ENCODE measurements at places on chromosomes 13 and 19.

GRCh38 chr13:48562296-48563066 lies 29.6 kb upstream of the RCBTB2 start:
- no peak for DNase-seq

GRCh38 chr13:113398963-113399754 lies 35.2 kb upstream of the GRTP1 start:
- no peak for DNase-seq

- DNase-seq = peak; percentile 45
Observed at GRCh38 chr13:44040070-44040817, 160.5 kb downstream of the LACC1 start.

- DNase-seq = no peak
Observed at GRCh38 chr13:44833139-44833538, 156.1 kb downstream of the NUFIP1 start.

DNA sequence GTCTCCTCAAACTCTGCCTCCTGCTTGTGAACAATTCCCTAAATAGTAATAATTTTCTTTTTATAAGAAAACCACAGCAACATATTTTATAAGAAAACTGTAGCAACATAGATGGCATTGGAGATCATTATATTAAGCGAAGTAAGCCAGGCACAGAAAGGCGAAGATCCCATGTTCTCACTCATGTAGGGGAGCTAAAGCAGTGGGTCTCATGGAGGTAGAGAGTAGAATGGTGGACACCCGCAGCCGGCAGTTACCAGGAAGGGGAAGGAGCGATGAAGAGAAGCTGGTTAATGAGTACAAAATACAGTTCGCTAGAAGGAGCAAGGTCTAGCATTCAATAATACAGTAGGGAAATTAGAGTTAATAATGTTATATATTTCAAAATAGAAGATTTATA lies 42.9 kb downstream of the CRYL1 start:
- DNase-seq = no peak

- DNase-seq = no peak
Observed at GRCh38 chr13:41909506-41909905, 51.4 kb downstream of the VWA8 start.

DNA sequence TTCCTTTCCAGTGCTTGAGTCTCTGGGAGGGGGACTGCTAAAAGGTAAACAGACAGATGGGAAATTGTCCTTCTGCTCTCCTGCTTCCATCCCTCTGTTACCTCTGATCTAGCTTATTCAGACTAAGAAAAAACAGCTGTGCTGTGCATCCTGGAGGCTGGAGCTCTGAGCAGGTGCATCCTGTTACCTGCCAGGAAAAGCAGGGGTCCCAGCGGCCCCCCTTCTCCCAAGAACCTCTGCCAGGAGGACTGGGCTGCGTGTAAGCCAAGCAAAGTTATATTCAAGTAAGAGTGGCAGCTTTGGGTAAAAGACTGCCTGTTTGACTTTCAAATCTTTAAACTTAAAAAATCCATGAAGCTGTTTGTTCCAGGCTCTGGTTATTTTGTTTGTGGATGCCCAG lies 75.1 kb downstream of the C13orf42 start:
- no peak for DNase-seq

DNA sequence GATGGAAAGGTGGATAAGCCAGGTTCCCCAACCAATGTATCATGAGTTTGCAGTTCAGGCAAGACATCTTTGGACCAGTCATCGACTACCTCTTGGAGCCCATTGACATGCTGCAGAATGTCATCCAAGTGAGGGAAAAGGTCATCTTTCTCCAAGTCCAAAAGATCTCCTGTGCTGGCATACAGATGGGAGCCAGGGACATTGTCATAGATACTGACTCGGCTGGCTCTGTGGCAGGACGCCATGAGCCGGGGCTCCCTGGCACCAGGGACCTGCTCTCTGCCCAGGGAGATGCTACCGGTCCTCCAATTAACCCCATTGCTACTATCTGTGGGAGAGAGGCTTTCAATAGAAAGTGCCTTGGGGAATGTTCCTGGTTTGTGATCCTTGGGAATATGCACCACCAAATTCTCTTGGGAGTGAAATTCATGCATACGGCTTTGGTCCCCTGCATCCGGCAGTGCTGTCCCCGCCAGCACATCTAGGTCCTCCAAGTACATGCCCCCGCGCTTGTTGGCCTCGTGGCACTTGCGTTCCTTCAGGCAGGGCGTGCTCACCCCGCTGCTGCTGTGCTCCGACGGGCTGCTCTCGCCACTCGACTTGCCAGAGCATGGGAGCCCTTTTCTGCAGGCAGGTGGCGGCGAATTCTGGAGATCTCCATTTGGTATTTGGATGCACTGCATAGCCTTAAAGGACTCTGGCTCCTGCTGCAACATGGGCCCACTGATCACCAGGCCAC lies 113.0 kb downstream of the KL start:
- DNase-seq = no peak

DNA sequence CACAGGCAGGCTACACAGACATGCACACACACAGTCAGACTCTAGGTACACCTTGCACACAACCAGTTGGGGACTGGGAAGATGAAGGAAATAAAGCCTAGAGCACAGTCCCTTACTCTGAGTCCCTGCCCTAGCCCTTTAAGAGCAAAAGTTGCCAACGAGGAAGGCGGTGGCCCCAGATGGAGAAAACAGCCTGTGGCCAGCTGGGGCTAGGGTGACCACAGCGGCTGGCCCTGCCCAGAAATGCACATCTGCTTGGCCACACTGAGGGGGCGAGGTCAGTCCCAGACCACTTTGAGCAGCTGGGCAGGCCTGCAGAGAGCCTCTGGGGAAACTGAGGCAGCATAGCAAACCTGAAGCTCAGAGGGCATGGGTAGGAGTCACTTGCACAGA lies 52.3 kb downstream of the PTPRS start:
- DNase-seq = no peak

DNA sequence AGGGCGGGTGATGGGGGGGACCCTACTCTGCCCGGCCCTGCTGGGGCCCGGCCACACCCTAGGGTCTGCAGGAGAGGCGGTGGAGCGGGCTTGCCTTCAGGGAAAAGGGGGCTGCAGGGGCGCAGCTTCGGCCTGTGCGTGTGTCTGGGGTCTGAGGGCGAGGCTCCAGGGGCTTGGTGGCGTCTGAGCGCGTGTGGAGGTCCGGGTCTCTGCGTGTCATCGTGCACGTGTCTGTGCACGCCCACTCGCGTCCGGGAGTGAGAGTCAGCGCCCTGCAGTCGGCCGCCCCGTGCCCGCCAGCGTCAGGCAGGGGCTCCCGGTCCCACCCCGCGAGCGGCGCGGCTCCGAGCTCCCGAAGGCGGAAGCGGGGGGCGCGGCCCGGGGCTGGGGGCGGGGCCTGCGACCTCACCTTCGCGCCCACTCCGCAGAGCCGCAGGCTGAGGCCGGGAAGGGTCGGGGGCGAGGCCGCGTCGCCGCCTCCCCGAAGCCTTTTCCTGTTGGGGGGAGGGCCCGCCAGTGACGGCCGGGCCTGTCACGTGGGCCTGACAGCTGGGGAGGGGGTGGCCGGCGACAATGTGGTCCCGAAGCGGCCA lies at the start of gene ARHGAP45:
Gene ARHGAP45, plus strand, starts transcription at position 420 of the 593 bp plus-strand sequence. CDS start 239 bp downstream, outside the sequence.
- no peak for DNase-seq

DNA sequence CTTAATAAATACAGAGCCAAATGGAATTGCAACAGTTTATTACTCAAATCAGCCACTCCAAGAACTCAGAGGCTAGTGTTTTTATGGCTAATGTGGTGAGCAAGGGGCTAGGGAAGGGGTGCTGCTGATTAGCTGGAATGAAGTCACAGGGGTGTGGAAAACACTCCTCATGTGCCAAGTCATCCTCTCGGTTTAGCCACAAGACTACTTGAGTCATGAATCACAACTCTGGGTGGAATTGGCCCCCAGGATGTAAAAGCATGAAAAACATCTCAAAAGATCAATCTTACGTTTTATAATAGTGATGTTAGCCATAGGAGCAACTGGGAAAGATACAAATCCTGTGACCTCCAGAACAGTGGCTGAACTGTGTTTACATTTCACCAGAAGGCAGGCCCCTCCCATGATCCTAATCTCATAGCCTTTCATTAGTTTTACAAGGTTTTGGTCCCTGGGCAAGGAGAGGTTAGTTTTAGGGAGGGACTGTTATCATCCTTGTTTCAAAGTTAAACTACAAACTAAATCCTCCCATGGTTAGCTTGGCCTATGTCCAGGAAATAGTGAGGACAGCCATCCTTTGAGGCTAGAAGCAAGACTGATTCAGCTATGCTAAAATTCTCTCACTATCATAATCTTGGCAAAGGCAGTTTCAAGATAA lies 2020.1 kb upstream of the PCDH20 start:
- DNase-seq = peak; percentile 91

DNA sequence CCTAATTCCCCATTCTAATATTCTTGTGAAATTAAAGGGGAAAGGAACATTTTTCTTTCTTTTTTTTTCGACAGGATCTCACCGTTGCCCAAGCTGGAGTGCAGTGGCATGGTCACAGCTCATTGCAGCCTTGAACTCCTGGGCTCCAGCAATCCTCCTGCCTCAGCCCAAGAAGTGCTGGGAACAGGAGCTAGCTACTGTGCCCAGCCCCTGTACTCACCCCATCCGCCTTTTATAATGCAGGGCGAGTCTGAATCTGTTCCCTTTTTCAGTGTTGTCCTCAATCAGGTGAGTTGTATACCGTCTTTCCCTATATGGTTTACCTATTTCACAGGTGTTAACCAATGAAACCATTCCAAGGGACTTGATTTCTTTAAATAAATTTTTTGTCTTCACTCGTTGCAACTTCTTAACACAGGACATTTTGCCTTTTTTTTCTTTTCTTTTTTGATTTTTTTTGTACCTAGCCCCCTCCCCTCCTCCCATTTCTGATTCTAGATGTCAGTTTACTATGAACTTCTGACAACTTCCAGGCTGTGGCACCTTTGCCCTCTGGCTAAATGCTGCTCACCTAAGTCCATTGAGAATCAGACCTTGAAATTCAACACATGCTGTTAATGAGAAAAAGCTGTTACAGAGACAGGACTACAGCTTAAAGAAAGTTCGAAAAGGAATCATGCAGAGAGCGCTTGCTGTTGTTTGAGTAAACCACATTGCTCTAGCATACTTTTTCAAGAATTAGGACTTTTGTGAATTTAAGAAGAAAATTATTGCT lies 562.1 kb upstream of the KLF12 start:
- no peak for DNase-seq

DNA sequence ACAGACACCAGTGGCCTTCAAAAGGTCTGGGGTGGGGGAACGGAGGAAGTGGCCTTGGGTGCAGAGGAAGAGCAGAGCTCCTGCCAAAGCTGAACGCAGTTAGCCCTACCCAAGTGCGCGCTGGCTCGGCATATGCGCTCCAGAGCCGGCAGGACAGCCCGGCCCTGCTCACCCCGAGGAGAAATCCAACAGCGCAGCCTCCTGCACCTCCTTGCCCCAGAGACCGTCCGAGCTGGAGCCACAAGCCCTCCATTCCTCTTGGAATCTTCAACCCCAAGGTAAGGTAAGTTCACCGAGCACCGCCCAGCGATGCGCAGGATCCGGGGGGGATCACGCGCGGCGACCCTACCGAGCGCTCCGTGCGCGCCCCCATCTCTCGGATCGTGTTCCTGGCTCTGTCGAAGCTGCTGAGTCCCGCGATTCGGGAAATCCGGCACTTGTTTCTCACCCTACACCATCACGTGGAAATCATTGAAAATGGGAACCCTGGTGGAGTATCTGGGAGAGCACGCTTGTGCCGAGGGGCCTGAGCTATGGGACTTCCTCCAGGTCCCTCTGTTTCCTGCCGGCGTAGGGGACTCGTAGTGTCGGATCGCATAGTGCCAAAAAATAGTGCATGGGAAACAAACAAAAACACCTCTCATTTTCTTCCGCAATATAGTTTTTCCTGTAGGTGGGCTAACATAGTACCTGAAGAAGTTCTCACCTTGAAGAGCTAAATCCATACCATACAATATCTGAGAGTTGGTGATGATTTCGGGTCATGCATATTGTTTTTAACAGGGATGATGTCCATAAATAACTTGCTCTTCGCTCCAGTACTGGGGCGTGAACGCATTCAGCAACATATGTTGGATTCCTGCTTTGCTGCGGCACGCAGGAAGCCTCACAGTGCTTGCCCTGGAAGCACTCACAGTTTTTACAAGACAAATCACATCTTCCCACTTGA lies 9.3 kb downstream of the PDX1 start:
- no peak for DNase-seq

- peak; percentile 82 for DNase-seq
Observed at GRCh38 chr13:97506511-97506910, 72.5 kb downstream of the RAP2A start.

- no peak for DNase-seq
Observed at GRCh38 chr13:50682002-50682401, 161.5 kb downstream of the DLEU7 start.

DNA sequence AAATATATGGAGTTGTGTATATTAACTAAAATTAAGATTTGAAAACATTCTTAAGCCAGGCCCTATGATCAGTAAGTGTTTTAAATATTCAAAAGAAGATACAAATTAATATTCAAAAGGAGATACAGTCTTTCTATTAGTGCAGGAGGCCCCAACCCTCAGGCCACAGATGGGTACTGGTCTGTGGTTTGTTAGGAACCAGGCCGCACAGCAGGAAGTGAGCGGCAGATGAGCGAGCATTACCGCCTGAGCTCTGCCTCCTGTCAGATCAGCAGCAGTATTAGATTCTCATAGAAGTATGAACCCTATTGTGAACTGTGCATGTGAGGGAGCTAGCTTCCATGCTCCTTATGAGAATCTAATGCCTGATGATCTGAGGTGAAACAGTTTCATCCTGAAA lies 232.9 kb downstream of the FOXO1 start:
- no peak for DNase-seq

GRCh38 chr13:89393758-89394304 lies 1722.7 kb downstream of the SLITRK5 start:
- peak; percentile 28 for DNase-seq

DNA sequence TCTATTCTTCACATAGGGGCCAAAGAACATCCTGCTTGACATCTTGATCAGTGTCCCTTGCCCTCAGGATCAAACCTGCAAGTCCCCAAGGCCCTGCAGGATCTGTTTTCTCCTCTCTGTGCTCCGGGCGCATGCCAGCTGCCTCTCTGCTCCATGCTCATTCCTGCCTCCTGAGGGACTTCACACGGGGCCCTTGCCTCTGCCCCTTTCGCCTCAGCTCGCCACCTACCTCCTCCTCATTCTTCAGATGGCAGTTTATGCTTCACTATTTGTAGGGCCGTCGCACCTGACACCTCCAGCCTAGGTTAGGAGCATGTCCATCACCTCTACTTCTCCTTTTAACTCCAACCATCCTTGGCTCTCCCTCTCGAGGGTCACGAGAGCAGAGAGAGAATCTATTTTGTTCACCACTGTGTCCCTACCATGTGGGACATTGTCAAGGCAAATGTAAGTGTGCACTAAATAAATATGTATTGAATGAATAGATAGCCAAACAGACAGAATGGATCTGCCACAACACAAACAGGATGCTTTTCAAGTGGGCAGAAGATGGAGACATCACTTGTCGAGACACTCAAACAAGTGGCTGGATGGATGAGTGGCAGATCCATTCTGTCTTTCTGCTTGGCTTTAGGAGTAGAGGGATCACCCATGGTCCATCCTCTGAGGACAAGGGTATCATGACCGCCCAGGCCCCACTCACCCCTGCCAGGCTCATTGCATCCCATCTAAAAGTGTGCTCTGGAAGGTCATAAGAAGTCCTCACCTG lies 29.6 kb downstream of the ACTN4 start:
- DNase-seq = no peak

GRCh38 chr19:51070334-51071094 lies 5.6 kb upstream of the KLK13 start:
- DNase-seq = no peak

Measured in umbilical cord (tissue), 2 donors.